Activated T-cell treated with anti-CD3 and anti-CD28 coated beads, Interleukin-2, amount 50 U/mL, for 72 hours (primary cell): ENCODE measurements at places on chromosomes 6 and 20.

DNA sequence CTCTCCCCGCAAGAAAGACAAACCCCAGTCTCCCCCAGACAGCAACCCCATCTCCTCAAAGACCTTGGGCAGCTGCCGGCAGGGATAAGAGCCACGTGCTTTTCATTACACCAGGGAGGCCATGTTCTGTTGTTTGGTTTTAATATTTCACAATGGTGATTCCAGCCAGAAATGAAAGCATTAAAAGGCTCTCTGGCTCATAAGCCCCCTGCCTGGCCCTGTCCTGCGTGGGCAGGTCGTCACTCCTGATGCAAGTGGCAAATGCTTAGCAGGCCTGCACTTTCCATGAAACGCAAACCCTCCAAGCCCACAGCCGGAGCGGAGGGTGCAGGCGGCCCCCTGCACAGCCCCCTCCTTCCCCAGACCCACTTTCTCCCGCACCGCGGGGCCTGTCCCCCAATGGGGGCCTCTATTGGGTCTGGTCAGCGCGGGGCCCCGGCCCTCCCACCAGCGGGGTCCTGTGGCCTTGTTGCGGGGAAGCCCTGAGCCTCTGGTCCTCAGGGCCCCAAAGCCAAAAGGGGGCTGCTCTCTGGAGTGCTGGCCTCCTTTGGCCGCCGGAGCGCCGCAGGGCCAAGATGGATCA lies 77.2 kb downstream of the TMEM242 start:
- DNase-seq = no peak

DNA sequence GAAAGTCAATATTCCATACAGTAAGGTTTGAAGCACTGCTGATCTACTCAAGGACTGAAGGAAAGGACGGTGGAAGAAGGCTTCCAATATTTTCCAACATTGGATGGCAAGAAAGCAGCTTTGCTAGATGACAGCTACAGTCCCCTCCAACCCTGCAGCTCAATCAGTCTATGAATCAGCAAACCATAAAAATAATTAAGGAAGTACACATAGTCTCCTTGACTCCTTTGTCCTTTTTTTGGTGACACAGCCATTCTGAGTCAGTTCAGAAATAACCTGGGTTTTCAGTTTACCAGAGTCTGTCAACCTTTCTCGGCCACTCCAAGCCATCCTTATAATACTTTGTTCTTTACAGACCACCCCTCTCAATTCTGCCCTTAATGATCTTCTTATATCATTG lies 232.5 kb downstream of the IBTK start:
- no peak for DNase-seq

DNA sequence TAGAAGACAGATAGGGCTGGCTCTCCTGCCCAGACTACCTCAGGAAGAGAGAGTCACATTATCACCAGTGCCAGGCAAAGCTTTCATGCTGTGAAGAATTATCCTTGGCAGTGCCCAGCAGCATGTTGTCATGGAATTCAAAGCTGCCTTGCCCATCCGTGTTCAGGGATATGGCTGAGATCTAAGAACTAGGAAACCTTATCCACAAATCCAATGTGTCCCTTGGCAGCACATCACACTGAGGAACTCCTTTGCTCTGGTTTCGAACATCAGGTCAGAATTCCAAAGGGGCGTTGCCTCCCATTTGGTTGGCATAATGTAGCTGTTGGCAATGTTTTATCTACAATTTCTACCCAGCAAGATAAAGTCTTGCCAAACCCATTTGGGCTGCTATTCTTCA lies 52.7 kb downstream of the ADGRF1 start:
- DNase-seq = no peak

DNA sequence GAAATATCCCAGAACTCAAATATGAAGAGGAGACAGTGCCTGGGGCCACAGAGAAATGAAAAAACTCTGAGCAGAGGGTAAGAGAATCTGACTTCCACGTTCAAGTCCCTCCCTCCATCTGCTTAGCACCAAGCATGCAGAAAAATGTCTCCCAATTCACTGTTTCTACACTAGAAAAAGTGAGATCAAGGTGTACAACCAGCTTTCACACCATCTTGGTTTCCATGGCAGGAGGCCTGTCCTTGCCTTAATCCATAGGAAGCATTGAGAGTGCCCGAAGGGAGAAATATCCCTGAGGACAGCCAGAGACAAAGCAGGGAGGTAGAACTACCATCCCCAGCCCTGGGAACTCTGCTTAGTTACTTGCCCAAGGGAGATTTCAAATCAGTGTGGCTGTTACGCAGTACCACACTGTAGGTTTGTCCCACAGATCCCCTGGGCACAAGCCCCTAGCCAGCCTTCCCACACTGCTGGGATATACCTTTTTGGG lies 82.9 kb downstream of the SCML4 start:
- no peak for DNase-seq

- no peak for DNase-seq
These were observed 243.7 kb downstream of the TFAP2C start for GRCh38 chr20:56872620-56873458.

- no peak for DNase-seq
These were observed 2.5 kb upstream of the NELFCD start for GRCh38 chr20:58978351-58979190.

DNA sequence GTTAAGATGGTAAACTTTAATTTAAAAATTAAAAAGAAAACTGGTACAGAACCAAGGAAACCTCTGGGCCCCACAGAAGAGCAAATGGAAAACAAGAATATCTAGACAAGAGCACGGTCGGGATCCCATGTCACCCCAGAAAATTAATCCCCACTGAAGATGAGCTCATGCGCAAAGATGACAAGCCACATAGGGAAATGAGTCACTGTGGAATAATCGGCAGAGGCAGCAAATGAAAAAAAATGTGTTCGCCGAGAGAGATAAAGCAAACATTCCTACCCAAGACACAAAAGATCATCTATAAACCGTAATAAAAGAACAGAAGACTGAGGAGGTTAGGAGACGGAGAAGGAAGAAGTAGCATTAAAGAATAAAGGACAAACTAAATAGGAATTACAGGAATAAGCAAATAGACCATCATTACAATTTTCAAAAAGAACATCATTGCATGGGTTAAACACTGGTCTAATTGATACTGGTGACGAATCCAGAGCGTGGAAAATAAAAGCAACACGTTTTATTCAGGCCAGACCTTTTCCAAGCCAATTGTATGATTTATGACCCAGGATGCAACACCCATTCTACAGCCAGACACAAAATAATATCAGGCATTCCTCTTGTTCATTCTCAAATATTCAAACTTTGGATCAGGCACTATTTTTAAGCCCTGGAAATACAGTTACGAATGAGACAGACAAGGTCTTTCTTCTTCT lies 138.0 kb upstream of the ARID1B start:
- no peak for DNase-seq

- peak; percentile 83 for DNase-seq
These were observed 60.7 kb downstream of the TNFAIP3 start for GRCh38 chr6:137927777-137928218.

- DNase-seq = no peak
These were observed 311.8 kb upstream of the MMS22L start for GRCh38 chr6:97594844-97595243.

DNA sequence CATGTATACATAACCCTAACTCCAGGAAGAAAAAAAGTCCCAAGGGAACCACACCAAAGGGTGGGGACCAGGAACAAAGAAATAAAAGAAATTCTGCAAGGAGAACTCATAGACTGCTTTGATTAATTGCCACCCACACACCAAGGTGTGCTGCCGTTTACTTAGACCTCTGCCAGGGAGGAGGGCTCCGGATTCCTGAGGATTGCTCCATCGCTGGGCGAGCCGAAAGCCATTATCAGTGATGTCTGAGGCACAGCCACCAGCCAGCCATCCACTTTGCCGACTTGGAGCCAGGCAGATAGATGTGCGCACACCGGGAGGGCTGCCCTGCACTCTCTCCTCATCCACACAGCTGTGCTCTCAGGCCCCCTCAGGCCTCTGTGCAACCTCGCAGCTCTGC lies 272.7 kb upstream of the FOXQ1 start:
- no peak for DNase-seq

GRCh38 chr6:29696147-29697125 lies 15.5 kb upstream of the ZFP57 start:
- no peak for DNase-seq

DNA sequence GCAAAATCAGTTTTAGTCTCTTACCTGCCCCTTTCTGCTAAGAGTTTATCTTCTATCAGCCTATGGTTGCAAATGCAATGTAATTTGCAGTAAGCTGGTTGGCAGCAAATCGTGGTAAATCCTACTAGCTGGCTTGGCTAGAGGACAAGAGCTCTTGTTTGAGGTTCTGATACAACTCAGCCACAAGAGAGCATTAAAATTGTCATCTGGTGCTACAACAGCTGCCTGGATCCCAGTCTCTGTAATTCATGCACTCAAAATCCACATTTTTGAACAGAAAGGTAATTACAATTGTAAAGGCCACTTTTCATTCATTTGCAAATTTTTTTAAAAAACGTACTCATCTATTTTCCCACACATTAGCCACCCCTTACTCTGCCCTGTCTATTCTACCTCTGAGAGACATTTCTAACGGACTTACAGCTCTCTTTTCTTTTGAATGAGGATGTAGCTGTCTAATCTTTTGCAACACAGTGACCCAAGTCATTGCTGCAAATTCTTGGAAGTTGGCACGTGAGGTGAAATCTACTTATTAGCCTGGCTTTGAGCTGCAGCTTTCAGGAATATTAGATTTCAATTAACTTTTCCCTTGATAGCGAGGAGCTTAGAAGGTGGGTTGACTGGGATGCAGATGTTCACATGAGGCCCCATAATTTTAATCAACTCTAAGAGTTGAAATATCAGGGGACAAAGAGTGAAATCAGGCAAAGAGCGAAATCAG lies 54.0 kb upstream of the FAM184A start:
- DNase-seq = no peak

DNA sequence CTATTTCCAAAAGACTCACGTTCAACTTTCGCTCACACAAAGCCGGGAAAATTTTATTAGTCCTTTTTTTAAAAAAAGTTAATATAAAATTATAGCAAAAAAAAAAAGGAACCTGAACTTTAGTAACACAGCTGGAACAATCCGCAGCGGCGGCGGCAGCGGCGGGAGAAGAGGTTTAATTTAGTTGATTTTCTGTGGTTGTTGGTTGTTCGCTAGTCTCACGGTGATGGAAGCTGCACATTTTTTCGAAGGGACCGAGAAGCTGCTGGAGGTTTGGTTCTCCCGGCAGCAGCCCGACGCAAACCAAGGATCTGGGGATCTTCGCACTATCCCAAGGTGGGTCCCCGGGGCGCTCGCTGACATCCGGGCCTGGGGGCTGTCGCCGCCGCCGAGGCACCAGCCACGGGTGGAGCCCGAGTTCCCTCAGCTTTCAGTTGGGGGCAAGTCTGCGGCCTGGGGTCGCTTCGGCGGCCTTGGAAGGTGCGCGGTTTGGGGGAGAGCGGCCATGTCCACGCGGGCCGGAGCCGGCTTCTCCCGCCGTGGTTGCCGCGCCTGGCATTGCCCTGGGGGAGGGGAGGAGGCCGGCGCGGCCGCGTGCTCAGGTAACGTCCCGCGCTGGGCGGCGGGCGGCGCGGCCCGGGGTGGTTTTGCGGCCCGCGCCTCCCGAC lies 429 bp downstream of the AMD1 start:
- peak; percentile 40 for DNase-seq

DNA sequence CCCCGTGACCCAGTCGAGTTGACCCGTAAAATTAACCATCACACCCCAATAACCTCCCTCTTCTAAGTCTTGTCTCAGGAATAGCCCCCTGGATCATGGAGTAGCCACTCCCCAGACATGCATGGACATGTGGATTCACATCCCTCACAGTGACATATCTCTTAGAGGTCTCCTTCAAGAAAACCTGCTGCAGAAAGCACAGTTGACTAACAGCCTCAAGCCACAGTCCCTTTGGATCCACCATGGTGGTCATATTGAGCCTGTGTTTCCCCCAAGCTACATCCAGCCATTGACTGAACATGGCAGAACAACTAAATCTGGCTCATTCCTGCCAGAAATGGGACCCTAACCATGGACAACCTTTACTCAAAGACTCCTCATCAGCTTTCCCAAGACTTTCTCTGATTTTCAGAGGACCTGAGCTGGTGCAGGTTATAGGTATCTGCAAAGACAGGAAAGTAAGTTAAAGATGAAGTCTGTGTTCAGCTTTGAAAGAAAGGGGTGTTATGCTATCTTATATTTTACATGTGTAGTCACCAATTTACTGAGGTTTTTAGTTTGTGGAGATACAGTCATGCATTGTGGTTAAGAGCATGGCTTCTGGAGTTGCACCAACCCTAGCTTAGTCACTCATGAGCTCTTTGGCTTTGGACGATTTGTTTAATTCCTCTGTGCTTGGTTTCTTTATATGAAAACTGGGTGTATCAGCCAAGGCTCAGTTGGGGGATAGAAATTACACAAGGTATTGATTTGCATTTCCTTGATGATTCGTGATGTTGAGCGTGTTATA lies 219.1 kb downstream of the MYLK4 start:
- peak; percentile 14 for DNase-seq

DNA sequence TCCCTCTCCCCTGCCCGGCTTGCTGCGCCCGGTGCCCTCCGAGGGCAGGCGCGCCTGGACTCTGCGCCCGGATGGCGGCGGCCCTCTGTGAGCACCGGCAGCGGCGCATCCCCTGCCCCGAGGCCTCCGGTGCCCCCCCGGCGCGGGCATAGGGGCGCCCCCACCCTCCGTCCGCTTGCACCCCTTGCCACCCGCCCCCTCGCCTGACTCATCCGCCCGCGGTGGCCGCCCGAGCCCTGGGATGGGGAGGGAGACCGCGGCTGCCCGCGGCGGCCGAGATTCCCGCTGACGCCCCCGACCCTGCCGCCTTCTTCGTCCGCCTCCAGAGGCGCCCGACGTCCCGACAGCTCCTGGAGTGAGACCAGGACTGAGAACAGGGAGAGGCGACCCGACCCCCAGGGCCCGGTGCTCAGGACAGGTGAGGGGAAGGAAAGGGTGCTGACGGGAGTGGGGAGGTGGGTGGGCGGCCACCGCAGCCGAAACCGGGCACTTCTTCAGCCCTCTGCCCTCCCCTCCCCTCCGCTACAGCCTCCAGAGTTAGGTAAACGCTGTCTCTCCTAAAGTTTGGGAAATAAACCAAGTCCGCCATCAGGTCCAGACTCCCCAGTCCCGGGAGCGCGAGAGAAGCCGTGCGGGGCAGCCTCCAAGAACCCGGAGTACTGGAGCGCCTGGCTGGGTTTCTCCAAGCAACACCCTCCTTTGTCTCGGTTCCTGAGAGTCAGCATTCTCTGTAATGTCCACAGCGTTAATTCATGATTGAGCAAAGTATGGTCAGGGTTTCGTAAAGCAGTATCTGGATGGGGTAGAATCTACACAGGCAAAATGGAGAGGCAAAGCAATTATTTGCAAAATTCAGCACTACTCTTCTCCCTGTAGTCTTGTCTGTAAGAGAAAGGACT lies 539 bp downstream of the TMEM200A start:
- peak; percentile 38 for DNase-seq

GRCh38 chr6:6599468-6599873 lies 11.0 kb downstream of the LY86 start:
- no peak for DNase-seq

- DNase-seq = no peak
These were observed 52.6 kb upstream of the SYNJ2 start for GRCh38 chr6:157929076-157929475.
